ENCODE measurements at places on chromosomes 3 and 15.

- no peak for DNase-seq
These were observed 2.2 kb downstream of the RBP1 start for GRCh38 chr3:139537361-139537760.

DNA sequence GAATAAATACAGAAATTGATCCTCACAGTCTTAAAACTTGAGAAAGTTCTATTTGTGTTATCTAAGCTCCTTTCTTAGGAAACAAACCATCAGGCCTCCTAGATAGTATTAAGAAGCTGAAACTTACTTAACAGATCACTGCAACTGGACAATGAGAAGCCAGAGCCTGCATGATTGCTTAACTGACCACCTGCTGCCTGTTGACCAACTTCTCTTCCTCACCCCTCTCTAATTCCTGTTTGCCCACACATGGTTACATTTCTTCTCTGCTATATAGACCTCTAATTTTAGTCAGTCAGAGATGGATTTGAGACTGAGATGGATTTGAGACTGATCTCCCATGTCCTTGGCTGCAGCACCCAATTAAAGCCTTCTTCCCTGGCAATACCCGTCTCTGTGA, 13.5 kb downstream of the CCPG1 start:
- no peak for DNase-seq

DNA sequence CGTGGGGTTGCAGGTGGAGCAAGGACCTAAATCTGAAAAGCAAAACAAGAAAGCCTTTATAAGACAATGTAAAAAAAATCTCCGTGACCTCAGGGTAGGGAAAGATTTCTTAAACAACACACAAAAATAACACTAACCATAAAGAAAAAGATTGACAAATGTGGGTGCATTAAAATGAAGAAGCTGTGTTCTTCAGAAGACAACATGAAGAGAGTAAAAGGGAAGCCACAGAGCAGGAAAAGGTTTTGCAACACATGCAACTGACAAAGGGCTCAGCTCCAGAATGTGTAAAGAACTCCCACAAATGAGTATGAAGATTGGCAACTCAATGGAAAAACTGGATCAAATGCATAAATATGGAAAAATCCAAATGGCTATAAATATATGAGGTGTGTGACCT, 74.2 kb downstream of the MAGEF1 start:
- DNase-seq, result no peak

- no peak for DNase-seq
These were observed 38.1 kb downstream of the SERPINI1 start for GRCh38 chr3:167773584-167773983.

GRCh38 chr3:127491323-127491722, 99.2 kb downstream of the TPRA1 start:
- no peak for DNase-seq
